Spleen (tissue), 13 donors: ENCODE measurements at places on chromosomes 12 and 14.

GRCh38 chr12:128715485-128715884 is 108.3 kb downstream of the SLC15A4 start:
- DNase-seq, result no peak

DNA sequence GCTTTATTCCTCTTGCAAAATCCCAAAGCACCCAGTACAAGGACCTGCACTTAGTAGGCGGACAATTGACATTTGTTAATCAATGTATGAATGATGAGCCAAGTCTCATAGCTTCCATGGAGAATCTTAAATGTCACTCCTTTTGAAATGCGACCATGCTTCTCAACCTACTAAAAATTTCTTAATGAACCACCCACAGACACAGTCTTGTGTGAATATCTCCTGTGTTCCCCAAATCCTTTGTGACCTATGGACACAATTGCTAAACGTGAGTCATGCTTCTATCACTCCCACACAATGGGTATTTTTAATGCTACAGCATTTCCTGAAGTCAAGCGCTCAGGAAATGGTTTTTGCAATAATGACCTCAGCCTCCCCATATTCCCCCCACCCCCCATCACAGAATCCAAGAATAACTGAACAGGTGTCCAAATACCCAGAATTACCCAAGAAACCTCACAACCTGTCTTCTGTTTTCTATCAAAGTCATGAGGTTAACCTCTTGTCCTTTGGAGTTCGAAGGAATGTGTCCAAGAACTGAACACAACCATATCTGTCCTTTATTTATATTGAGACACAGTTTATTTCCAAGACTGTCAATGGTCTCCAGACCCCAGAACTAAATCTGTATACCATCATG is 163.6 kb upstream of the PLEKHG7 start:
- no peak for DNase-seq

GRCh38 chr14:78997811-78998210 is 827.6 kb downstream of the NRXN3 start:
- no peak for DNase-seq

- DNase-seq, result no peak
Measured at GRCh38 chr12:59115526-59115925, 195.2 kb upstream of the LRIG3 start.

DNA sequence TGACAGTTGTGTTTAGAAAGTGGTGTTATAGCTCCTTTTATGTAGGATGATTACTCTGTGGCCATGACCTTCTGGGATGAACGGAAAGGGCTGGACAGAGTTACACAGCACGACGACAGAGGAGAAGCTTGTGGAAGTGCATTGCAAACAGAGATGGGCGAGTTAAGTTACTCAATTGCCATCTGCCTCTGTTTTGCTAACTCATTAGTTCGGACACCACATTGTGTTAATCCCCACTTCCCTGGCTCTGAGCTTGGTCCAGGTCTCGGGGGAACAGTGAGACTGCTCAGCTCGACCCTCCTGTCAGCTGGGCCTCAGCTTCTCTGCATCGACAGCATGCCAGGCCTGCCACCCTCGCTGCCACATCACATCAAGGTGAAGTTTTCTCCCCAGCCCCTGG is 408.0 kb downstream of the ZFP36L1 start:
- no peak for DNase-seq
